ENCODE measurements at places on chromosomes 12 and 14.

- no peak for DNase-seq
Observed at GRCh38 chr12:1504304-1504894, 90.0 kb downstream of the FBXL14 start.

GRCh38 chr12:88339254-88339949 lies 197.3 kb downstream of the TMTC3 start:
- no peak for DNase-seq

DNA sequence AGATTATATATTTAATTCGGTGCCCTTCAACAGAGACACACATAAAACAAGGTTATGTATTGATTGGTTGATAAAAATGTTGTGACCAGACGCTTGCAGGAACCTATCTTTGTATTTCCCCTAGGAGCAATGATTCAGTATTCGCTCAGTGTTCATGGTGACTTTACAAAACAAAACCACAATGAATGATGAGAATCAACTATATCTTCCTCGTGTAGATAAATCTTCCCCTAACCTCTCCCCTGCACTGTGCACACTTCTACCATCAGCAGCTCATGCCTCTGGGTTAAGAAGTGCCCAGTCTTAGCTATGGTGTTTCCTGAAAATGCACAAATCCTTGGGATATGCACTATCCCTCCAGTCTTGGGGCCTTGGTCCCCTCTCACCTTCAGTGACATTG lies 16.3 kb downstream of the RIN3 start:
- DNase-seq = no peak

GRCh38 chr12:95506707-95507523 lies 33.0 kb downstream of the METAP2 start:
- DNase-seq = no peak

- no peak for DNase-seq
Observed at GRCh38 chr12:10135126-10135525, 5.1 kb upstream of the CLEC7A start.

GRCh38 chr12:70197345-70197744 lies 45.9 kb upstream of the CNOT2 start:
- no peak for DNase-seq

GRCh38 chr14:81447021-81447764 lies 47.1 kb upstream of the STON2 start:
- DNase-seq = no peak

- no peak for DNase-seq
Observed at GRCh38 chr12:49496417-49497360, 42.1 kb upstream of the KCNH3 start.

GRCh38 chr14:32601069-32601468 lies 272.0 kb downstream of the AKAP6 start:
- DNase-seq = no peak

DNA sequence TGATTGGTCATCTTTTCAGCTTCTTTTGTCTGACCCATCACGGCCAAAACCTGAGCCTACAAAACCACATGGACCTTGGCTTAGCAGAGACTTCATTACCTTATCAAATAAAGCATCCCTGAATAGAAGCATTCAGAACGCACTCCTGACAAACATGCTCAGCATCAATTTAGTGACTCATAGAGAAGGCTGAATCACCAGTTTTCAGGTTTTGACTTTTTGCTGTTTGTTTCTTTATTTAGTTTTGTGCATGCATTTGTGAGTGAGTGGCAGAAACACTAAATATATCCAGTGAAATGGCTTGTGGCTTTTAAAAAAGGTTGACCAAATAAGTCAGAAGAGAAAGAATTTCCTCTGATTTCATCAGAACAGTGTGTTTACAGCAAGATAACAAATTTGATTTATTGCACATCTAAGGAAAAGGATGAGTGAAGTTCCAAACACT lies 19.0 kb upstream of the OVCH1 start:
- no peak for DNase-seq

DNA sequence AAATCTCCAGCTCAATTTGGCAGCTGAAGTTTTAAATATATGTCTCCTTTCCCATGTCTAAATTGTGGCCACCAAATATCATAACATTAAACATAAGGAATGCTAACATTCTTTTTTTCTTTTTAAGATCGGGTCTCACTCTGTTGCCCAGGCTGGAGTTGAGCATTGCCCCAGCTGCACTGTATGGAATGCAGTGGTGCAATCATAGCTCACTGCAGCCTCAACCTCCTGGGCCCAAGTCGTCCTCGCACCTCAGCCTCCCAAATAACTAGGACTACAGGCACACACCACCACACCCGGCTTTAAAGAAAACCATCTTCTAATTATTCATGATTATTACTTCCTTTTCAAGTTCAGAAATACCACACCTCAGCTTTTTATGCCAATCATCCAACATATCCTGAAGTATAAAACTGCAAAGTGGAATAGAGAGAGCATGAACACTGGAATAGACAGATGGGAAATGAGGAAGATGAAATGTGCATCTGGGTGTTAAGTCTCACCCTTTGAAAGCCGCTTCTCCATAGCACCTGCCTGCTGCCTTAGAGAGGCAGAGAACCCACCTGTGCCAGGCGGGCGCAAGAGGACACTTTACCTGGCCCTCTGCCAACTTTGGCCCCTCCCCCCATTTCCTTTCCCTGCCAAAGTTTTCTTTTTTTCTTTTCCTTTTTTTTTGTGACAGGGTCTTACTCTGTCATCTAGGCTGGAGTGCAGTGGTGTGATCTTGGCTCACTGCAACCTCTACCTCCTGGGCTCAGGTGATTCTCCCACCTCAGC lies 2.8 kb upstream of the EML1 start:
- DNase-seq = no peak

DNA sequence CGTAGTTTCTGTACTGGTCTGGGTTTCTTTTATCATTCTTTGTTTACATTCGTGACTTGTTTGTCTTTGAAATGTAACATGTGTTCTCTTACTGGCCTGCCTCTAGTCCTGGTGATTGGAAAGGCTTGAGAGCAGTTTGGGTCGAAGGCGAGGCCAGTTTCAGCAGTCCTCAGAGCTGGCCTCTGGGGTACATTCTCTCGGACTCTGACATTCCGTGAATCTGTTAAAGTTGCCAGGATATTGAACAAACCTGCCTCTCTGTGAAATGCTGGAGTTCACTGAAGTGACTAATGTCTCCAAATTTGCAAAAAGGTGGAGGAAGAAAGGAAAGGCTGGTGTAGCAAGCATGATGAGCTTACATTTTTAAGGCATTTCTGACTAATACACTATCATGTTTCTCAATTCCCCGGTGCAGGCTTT lies 1.5 kb downstream of the PLEKHA5 start:
- no peak for DNase-seq

DNA sequence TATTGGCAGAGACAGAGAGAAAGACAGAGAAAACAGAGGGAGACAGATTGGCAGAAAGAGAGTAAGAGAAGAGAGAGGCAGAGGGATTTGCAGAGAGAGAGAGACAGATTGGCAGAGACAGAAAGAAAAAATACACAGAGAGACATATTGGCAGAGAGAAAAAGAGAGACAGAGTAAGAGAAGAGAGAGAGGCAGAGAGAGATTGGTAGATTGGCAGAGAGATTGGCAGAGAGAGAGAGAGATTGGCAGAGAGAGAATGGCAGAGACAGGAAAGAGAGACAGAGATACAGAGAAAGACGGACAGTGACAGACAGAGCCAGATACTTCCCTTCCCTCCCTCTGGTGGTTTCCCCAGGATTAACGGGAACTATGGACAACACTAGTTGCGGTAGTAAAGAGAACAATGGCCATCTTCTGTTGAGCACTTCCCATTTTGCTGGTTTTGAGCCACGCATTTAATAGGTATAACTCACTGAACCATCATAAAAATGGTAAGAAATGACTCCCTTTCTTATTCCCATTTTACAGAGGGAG lies 2.6 kb upstream of the NOS1 start:
- no peak for DNase-seq

GRCh38 chr14:75578786-75579337 lies 442 bp downstream of the FLVCR2 start:
- no peak for DNase-seq

DNA sequence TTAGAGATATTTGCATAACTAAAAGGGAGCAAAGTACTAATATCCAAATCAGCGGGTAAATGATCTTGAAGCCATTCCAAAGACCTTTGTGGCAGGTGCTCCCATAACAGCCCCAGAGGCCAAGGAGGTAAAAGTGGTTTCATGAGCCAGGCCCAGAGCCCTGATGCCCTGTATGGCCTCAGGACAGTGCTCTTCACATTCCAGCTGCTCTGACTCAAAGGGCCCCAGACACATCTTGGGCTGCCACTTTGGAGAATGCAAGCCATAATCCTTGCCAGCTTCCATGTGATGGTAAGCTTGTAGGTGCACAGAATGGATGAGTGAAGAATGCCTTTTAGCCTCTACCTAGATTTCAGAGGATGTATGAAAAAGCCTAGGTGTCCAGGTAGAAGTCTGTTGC lies 933.4 kb downstream of the SLC16A7 start:
- no peak for DNase-seq

GRCh38 chr14:90427848-90428426 lies 31.1 kb downstream of the CALM1 start:
- DNase-seq = no peak

DNA sequence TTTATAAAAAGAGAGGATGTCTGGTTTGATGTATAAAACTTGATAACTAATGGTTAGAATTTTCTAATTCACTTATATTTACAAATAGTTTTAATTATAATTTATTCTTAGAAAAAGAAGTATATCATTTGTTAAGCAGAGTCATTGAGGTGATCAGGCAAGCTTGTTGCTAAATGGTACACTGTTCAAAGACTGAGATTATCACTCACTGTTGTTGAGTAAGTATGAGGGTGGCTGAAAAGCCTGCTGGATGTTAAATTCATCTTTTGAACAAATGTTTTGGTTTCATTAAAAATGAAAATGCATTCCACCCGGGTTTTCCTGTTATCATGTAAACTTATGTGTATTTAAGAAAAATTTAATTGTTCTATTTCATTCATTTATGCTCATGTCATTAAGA lies 451.8 kb downstream of the ADAMTS20 start:
- DNase-seq = no peak

- DNase-seq = no peak
Observed at GRCh38 chr12:69553628-69554248, 31.5 kb upstream of the CCT2 start.

GRCh38 chr14:40682131-40682913 lies 924.4 kb upstream of the LRFN5 start:
- DNase-seq = no peak

DNA sequence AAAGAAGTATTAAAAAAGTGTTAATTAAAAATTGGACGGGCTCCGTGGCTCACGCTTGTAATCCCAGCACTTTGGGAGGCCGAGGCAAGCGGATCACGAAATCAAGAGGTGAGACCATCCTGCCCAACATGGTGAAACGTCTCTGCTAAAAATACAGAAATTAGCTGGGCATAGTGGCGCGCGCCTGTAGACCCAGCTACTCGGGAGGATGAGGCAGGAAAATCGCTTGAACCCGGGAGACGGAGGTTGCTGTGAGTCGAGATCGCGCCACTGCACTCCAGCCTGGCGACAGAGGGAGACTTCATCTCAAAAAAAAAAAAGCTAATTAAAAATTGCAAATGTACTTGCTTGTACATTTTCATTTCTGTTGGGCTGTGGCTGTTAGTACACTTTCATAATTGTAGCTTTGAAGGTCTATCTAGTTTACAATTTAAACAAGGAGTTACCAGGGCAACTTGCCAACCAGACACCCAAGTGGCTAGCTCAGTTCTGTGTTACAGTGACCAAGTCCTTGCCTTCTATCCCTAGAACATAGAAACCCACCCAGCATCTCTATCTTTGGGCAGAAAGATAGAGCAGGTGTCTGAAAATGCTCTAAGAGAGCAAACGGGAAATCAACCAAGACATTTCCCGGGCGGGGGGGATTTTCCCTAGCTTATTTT lies 1.2 kb downstream of the COA8 start:
- no peak for DNase-seq

DNA sequence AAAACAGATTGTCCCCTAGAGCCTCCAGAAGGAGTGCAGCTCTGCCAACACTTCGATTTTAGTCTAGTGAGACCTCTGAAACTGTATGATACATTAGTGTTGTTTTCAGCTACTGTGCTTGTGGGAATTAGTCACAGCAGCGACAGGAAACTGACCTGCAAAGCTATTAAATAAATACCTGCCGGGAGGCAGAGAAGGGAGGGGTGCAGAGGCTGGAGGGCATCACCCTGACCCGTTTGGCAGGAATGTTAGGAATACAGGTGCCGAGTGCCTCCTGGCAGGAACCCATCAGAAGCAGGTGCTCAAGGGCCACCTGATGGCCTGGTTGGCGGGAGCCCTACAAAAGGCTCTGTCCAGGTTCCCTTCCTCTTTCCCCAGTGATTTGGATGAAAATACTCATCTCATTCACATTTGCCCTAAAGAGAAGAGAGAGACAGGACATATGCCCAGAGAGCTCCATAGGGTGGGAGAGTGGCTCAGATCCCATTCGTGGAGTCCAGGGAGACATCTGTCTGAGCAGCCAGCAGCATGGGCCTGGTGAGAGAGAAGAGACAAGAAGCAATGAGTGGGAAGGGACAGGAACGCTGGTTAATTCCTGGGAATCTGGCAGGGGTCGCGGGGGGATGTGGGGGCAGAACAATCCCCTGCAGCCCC lies 44.6 kb downstream of the C14orf132 start:
- no peak for DNase-seq

GRCh38 chr12:101698800-101699347 lies 1.4 kb downstream of the CHPT1 start:
- no peak for DNase-seq

DNA sequence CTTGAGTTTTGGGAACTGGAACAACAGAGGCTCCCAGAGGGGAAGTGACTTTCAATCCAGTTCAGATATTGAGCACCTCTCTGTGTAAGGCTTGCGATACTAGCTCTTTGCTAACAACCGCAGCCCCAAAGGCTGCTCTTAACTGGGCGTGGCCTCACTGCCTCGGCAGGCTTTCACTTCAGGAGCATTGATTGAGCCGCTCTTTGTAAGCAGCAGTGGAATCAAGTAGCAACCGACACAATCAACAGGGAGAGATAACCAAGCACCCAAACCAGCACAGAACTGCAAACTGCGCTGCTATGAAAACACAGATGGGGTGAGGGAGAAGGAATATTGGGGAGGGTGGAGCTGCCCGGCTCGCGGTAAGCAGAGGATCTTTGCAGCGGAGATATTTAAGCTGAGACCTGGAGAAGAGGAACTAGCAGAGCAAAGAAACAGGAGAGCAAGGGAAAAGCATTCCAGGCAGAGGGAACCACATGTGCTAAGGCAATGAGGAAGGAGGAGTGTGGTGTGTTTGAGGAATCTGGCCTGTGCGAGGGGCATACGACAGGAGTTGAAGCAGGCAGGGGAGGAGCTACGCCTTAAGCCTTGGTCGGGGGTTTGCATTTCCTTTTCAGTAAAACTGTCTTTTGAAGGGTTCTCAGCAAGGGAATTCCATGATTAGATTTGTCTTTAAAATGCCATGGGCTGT lies 17.3 kb upstream of the YY1 start:
- peak; percentile 65 for DNase-seq

GRCh38 chr14:65444230-65444629 lies 31.7 kb downstream of the FUT8 start:
- DNase-seq = no peak

- no peak for DNase-seq
Observed at GRCh38 chr14:88324491-88324890, 1.4 kb upstream of the KCNK10 start.
